Stimulated activated CD8-positive, alpha-beta memory T cell treated with anti-CD3 and anti-CD28 coated beads, Interleukin-15, amount 100 ng/mL, for 4 hours (primary cell): ENCODE measurements at places on chromosomes 7 and 10.

DNA sequence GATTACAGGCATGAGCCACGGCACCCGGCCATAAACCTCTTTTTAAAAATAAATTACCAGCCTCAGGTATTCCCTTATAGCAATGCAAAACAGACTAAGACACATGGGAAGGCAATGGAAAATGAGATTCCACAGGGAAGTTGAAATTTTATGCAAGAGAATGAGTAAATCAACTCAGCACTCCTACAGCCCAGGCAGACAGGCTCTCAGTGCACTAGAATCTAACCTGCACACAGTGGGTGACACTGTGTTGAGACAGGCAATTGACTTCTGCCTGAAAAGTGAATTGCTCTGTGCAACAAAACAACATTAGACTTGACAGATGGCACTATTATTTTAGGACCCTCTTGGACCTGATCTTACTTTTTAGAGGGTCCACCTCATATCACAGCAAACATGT, 20.1 kb upstream of the PLEKHA1 start:
- DNase-seq = no peak

DNA sequence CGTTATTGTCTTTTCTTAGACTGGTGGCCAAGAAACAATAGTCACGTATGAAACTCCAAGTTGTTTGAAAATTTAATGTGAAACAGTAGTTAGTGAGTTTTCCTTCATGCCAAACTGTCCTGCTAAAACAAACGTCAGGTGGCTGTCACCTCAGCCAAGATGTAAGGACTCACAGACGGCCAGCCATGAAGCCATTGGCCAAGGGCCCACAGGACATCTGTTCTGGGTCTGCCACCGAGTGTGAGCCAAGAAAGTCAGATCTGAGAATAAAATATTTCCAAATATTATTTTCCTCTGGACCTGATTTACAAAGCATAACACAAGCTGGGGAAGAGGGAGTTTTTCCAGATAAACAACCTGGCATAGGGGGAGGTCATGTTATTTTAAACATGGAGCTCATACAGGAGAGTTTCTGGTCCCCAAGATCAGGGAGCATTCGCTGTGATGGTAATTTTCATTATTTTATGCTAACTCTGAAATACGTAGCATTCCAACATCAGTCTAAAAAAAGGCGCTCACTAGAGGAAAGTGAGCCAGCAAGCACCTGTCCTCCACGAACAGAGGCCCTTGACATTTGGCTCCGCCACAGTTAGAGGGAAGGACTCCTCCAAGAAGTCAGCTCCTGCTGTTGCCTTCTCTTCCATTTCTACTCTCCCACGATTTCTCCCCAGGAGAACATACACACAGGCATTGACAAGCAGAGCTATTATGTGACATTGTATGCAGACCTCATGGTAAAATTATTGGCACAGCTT, 38.9 kb upstream of the LANCL2 start:
- no peak for DNase-seq

- DNase-seq = no peak
Measured at GRCh38 chr7:35680403-35681013, 14.4 kb downstream of the HERPUD2 start.

DNA sequence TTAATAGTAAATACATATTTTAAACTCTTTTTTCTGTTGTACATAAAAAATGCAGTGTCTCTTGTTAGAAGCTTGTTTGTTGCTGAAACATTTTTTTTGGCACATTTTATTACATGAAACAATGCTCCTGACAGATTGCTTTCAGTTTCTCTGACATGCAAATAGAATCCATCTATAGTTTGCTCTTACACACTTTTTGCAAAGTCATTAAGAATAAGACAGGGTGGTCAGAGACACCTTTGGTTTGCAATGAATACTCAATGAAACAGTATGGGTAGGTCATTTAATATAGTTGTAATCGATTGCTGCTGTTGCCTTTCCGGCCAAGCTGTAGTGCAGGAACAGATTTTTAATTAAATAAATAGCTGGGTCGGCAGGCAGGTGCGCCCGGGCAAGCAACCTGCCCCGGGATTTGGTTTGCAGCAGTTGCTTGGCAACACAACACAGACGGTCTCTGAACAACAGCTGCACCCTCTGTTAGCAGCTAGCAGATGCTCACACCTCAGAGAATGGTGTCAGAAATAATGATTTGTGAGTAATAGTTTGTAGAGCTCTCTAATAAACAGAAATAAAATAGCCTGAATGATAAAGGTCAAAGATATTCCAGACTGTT, 115.7 kb upstream of the CACNA2D1 start:
- DNase-seq = no peak

GRCh38 chr10:17161775-17162174, 32.2 kb upstream of the CUBN start:
- DNase-seq = no peak

- DNase-seq = no peak
Measured at GRCh38 chr10:90859321-90859751, 1.5 kb upstream of the HTR7 start.

DNA sequence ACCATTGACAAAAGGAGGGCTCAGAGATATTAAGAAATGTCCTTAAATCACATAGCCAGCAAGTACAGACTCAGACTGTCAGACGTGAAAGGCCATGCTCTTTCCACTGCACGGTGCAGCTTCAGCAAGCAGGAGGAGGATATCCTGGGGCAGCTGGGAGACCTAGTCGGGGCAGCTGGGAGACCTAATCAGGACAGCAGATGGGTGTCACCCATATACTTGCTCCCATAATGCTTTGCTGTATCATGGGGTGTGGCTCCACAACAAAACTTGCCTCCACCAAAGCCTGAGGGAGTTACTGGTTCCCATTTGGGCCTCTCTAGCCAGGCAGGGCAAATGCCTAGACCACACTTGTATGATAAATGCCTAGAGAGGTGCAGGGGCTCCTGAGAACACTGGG, 55.4 kb downstream of the GRID1 start:
- DNase-seq = no peak

DNA sequence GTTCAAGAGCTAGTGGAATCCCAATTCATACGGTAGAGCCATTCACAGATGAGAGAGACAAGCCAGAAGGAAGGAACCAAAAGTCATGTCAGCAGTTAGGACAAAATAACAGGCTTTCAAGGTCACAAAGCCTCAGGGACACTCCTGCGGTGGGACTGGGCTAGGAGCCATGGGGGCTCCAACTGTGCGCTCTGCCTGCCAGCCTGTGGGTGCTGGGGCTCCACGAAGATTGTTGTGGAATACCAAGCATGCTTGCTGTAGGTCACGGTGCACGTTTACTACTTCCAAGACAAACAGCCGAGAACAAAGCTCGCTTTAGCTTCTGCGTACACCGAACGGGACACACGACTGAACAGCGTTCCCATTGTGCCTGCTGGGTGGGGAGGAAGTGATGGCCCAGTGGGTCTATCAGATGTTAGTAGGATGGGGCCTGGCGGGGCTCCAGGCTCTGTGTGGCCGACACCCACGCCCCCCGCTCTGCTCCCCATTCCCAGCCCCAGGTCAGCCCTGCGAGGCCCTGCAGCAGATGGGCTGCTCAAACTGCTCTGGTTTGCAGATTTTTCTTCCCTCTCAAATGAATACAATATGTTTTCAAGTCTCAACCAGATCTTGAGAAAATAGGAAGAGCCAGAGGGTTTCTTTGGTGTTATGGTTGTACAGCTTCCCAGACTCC, 158.9 kb downstream of the EGFR start:
- DNase-seq = no peak

DNA sequence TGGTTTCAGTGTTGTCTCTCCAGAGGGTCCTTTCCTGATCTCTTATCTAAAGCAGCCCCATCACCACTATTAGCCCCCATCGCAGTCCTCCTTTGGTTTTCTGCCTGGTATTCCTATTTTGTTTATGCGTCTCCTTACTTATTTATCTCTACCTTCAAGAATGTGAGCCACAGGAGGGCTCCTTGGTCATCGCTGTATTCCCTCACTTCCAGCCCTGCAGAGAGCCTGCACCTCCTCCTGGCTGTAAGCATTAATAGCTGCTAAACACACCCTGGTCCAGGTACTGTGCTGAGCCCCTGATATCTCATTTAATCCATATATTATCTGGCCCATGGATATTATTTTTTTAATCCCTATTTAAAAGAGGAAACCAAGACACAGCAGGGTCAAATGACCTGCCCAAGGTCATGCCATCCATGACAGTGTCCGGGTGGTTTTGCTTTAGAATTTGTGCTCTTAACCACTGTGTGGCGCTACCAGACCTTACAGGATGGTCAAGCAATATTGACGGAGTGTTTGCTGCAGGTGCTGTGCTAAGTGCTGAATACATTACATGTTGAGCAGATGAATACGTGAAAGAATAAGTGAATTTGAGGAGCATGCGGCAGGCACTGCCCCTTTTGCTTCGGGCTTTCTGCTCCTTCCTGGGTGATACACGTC, 227.2 kb downstream of the ADAM12 start:
- DNase-seq = no peak

GRCh38 chr7:36879021-36879420, 154.7 kb upstream of the AOAH start:
- DNase-seq = no peak

- DNase-seq = no peak
Measured at GRCh38 chr7:1931256-1931950, 261.3 kb downstream of the ELFN1 start.

GRCh38 chr7:120867932-120868331, 10.0 kb upstream of the TSPAN12 start:
- no peak for DNase-seq

DNA sequence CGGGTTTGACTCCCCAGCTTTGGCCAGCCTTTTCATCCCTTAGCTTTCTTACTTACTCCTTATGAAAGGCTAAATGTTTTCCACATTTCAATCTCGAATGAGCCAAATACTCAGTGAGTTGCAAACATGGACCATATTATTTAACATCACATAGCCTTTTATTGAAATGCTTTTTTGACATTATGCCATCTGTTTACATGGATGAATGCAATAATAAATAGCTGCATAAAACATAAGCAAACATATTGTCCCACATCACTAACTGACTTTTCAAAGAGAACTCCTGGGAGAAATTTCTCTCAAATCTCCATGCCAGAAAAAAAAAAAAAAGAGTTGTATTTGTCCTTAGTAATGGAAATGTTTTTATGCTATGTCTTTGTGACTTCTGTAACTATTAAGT, 134.9 kb downstream of the LSMEM1 start:
- DNase-seq = no peak

DNA sequence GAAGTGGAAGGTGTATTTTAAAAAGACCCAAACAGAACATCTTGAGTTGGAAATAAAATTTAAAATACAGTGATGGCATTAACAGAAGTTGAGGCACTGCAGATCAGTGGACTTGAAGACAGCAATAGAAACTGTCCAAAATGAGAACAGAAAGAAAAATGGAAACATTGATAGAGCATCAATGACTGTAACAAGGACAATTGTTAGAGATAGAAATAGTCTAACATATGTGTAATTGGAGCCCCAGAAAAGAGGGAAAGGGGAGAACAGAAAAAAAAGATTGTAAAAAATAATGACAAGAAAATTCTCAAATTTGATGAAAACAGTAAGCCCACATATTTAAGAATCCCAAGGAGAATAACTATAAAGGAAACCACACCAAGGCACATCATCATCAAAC, 29.4 kb downstream of the VKORC1L1 start:
- no peak for DNase-seq
